Fibroblast of lung (primary cell): ENCODE measurements at places on chromosomes 3 and 15. TPM values are rescaled to one million over a fixed set of nuclear protein-coding genes. Genes with fewer than 3 reads are reported as not detected.

- H3K4me3 ChIP-seq: no peak overlapping the region
- H3K27ac ChIP-seq: no peak overlapping the region
- H3K4me1 ChIP-seq: no peaks in the 10 kb centered on the region
Measured at GRCh38 chr3:127959873-127960272, 44.8 kb downstream of the KBTBD12 start.

The C3orf49 gene
- not detected in 2 replicates for total RNA-seq

GRCh38 chr3:185503521-185503920 lies 4.7 kb upstream of the TMEM41A start:
- H3K36me3 ChIP-seq: no peaks in the 10 kb centered on the region
- no peak overlapping the region for H3K4me3 ChIP-seq
- no peaks in the 10 kb centered on the region for H3K4me1 ChIP-seq
- no peaks in the 10 kb centered on the region for H3K27me3 ChIP-seq
- H3K27ac ChIP-seq: no peak overlapping the region

DNA sequence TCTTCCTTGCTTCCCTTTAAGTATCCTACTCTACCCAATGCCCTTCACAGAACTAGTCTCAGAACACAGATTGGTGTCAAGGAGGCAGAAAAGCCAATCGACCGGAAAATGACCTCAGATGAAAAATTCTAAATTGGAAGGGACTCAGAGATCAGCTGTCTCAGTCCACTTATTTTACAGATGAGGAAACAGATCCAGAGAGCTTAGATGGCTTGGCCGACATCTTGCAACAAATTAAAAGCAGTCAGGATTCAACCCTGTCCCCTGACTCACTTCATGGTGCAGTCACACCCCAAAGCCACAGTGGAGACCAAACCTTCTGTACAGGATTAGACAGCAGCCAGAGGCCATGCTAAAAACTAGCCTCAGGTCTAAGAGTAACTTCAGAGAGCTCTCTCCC lies 169.3 kb upstream of the BHLHE40 start:
- DNase-seq: peak; percentile 42
- H3K36me3 ChIP-seq: no peaks in the 10 kb centered on the region

DNA sequence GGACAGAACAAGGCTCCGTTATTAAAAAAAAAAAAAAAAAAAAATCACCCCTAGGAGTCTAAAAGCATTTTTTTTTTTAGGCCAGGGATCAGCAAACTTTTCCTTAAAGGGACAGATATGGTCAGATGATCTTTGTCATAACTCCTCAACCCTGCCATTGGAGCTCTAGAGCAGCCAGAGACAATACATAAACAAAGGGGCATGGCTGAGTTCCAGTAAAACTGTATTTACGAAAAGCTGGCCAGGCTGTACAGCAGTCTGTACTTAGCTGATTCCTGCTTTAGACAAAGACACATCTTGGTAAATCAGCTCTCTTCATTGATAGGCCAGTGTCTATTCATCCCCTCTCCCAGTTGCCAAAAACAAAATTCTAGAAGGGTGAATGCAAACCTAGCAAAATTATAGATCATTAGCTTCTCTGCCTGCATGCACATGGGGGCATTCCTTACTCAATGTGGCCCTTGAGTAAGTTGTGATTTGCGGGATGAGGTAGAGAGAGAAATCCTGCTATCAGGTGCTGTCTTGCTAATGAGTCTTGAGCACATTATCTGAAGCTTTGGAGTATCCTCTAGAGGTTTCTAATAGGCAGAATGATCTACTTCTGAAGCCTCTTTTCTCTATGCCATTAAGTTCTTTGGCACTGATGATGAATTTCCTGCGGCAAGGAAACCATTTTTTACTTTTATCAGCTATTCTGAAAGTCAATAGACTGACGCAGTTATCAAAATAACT lies 35.2 kb downstream of the SENP8 start:
- H3K27me3 ChIP-seq: no peaks in the 10 kb centered on the region
- no peak overlapping the region for H3K27ac ChIP-seq
- no peaks in the 10 kb centered on the region for H3K36me3 ChIP-seq
- H3K4me1 ChIP-seq: peaks cover 2% of the 10 kb centered on the region
